ENCODE measurements at places on chromosomes 6 and 20. TPM values are rescaled to one million over a fixed set of nuclear protein-coding genes. Genes with fewer than 3 reads are reported as not detected.

Gene C20orf204
- total RNA-seq, result 0.60 TPM

Gene PRKN
- total RNA-seq, result 21.4 TPM

Gene RPS6KA2
- 71.8 TPM for total RNA-seq

Gene JPH2
- 148 TPM for total RNA-seq

Gene TNFRSF21
- 5.1 TPM for total RNA-seq

Gene KIAA1755
- 4.0 TPM for total RNA-seq

Gene CRISP2
- not detected for total RNA-seq
